ENCODE measurements at places on chromosomes 12 and 14.

DNA sequence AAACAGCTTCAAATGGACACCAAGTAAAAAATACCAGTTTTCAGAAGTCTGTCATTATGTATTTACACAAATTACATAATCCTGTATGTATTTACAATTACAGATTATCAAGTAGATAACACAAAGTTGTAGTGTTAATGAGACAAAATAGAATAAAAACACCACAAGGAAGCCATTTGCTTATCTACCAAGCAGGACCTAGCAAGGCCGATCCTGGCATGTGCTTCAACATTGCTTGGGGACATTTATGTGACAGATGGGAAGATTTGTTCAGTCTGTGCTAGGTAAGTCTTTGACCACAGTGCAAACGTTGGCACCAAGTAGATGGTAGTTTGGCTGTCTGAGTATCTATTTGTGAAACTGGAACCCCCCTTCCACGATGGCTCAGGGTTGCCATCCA, 35.8 kb downstream of the BCAT1 start:
- no peak for DNase-seq

DNA sequence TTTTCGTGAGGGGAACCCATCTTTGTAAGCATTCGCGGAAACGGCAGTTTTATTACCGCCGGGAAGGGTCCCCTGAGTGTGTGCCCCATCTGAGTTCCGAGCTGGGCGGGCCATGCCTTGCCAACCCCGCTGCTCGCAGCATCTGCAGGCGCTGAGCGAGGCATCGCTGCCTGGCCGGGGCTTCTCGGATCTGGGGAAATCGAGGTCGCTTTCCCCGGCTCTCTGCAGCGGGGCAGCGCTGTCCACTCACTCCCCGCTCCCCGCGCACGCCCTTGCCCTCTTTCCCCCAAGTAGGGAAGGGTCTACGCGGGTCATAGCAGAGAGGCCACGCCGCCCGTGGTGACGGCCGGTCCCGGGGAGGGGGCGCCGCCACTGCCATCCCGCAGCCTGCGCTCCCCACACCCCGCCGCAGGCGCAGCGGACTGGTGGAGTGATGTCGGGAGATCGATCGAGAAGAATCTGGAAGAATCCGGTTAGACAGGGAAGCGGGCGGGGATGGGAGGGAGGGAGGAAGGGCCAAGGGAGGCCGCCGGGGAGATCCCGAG, 507 bp upstream of the FKBP4 start:
- peak; percentile 27 for DNase-seq

GRCh38 chr12:59643550-59643949, 47.7 kb downstream of the SLC16A7 start:
- no peak for DNase-seq

GRCh38 chr14:73833530-73834260, 17.9 kb upstream of the PTGR2 start:
- no peak for DNase-seq

DNA sequence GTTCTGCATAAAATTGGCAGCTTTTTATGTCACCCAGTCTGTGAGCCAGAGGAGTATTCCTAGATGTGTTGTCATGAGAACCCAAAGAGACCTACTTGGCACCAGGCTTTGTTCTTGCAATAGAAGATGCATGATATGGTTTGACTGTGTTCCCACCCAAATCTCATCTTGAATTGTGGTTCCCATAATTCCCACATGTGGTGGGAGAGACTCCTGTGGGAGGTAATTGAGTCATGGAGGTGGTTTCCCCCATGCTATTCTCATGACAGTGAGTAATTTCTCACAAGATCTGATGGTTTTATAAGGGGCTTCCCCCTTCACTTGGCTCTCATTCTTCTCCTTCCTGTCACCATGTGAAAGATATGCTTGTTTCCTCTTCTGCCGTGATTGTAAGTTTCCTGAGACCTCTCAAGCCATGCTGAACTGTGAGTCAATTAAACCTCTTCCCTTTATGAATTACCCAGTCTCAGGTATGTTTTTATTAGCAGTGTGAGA, 572.0 kb upstream of the ATP2B1 start:
- peak; percentile 25 for DNase-seq

- DNase-seq: no peak
These were observed 229.8 kb downstream of the RASSF9 start for GRCh38 chr12:85606455-85606854.

DNA sequence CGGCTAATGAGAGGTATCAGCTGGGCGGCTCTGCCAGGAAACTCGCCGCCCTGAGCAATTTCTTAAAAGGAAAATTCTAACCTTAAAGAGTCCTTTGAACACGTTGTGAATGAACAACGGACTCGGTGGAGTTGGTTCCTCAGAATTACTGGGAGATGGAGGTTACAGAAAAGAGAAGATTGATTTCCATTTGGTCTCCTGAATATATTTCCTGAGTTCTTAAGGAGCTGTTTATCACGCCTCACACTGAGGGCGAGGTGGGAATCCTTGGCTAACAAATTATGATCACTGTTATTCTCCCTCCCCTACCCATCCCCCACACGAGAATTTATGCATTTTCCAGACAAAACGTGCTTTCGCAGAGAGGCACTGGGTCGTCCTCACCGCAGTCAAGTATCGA, 194.5 kb upstream of the C14orf180 start:
- no peak for DNase-seq

GRCh38 chr12:132404951-132405741, 75.8 kb upstream of the GALNT9 start:
- no peak for DNase-seq

DNA sequence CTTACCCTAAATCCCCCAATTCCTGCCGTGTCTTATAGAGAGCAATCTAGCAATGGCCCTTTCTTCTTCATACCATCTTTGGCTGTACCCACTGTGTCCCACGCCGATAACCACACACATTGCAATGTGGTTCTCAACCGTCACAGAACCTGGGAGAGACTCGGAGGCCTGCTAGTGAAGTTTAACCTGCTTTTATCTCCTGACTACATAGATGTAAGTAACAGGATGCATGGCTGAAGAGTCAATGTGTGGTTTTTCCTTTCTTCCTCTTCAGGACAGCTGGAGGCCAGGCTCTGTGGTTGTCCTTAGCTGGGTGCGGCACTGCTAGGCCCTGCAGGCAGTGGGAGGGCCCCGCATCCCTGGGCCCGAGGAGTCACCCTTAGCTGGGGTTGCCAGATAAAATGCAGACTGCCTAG, 51.3 kb downstream of the ZNF664 start:
- DNase-seq: no peak

DNA sequence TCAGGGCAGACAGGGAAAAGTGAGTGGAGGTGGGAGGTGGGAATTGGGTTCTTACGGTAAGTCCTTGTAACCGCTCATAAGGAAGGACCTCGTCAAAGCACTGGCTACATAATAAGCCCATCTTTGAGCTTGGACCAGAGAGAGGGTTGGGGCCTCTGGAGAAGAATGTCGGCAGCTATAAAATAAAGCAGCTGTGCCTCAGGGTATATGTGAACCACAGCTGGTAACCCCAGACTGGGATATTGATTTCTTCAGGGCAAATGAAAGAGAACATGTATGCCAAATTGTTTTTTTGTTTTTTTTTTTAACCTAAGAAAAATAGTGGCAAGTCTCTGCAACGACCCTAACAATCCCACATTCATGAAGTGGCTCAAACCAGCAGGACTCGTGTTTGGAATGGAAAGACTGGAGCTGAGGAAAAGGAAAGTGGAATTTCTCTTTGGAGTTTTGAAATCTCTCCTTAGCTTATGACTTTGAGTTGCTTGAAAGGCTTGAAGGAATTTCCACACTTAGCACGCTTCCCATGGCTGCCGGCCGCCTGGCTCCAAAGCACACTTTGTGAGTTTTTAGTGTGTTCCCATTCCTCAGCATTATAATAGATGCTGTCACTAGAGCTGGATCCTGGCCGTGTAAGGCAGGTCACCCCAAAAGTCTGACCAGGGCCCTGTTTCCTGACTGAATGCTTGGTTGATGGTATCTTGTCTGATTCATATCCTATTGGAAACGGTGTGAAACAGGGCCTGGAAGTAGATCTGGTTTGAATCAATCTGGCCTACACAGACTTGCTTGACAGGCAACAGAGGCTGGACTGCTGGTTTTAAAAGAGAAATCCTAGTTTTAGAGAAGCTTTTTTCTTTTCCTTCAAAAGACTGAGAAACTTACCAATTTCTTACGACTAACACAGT, 244.7 kb downstream of the MSRB3 start:
- no peak for DNase-seq

DNA sequence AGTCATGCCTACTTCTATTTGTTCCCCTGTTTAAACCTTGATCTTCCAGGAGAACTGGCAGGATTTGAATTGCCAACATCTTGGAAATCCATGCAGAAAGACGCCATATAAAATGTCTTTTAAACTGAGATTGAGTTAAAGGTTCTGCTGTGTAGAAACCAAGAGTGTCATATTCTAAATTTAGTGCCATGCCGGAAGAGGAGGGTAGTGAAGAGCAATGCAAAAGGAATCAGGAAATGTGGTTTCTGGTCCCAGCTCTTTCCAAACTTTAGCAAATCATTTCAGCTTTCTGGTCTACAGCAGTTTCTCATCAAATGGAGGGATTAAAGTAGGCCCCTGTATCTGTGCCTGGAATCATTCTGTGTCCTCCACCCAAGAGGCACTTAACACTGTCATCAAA, 85.7 kb downstream of the BTG1 start:
- DNase-seq: no peak

DNA sequence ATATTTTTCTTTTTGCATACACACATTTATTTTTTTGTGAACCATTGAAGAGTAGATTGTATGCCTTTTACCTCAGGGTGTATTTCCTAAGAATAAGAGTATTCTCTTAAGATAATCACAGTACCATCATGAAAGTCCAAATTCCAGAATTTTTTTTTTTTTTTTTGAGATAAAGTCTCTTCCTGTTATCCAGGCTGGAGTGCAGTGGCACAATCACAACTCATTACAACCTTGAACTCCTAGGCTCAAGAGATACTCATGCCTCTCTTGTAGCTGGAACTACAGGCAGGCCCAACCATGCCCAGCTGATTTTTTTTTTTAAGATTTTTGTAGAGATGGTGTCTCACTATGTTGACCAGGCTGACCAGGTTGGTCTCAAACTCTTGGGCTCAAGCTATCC, 10.9 kb downstream of the FRS2 start:
- DNase-seq: no peak

- DNase-seq: no peak
These were observed 429.9 kb downstream of the NELL2 start for GRCh38 chr12:44446181-44446580.

- no peak for DNase-seq
These were observed 8.2 kb downstream of the NOC4L start for GRCh38 chr12:132152411-132152821.

- peak; percentile 36 for DNase-seq
These were observed 1.3 kb upstream of the RASSF3 start for GRCh38 chr12:64608901-64609535.

- DNase-seq: no peak
These were observed 11.0 kb downstream of the ITPR2 start for GRCh38 chr12:26822026-26822425.

GRCh38 chr12:54549774-54550451, 512 bp downstream of the PDE1B start:
- DNase-seq: peak; percentile 24

- DNase-seq: no peak
These were observed 669.0 kb upstream of the FOXG1 start for GRCh38 chr14:28097585-28097984.

GRCh38 chr12:123105211-123105826, 45.6 kb downstream of the PITPNM2 start:
- no peak for DNase-seq

DNA sequence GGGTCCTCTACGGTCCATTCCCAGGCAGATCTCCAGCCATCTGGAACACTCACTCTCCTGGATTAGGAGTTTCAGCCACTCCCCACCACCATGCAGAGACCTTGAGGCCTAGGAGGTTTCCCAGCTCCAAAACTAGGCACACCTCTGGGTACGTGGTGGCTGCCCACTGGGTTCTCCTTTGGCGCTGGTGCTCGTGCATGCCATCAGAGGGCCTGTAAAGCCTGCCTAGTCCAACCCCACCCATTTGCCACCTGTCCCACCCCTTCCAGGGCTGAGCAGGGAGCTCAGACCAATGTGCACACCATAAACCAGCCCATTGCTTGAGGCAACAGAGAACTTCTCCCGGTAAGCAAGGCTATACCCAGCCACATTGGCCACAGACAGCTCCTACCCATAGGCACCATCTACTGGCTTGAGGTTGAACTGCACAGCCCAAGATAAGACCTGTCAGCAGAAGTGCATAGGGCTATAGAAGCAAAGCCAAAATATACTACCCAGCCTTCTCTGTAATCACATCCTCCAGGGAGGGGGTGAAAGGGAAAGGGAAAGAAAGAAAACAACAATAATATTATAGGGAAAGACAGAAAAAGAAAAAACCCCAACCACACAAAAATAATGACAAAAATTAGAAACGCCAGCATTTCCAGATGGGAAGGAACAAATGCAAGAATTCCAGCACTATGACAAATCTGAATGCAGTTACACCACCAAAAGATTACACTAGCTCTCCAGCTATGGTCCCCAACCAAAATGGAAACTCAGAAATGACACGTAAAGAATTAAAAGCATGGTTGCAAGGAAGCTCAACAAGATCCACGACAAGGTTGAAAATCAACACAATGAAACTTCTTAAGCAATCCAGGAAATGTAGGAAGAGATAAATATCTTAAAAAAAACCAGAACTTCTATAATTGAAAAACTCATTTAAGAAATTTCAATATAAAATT, 111.9 kb upstream of the CCDC175 start:
- DNase-seq: peak; percentile 38

GRCh38 chr12:48995086-48995879, 3.9 kb downstream of the DDN start:
- peak; percentile 69 for DNase-seq

GRCh38 chr14:60512126-60512525, 3.2 kb downstream of the SIX6 start:
- DNase-seq: no peak

- peak; percentile 53 for DNase-seq
These were observed 33.4 kb upstream of the SYNDIG1L start for GRCh38 chr14:74459289-74459946.

- no peak for DNase-seq
These were observed 133.8 kb downstream of the BCAT1 start for GRCh38 chr12:24815114-24815423.

- peak; percentile 10 for DNase-seq
These were observed 851 bp downstream of the YLPM1 start for GRCh38 chr14:74763803-74764531.

DNA sequence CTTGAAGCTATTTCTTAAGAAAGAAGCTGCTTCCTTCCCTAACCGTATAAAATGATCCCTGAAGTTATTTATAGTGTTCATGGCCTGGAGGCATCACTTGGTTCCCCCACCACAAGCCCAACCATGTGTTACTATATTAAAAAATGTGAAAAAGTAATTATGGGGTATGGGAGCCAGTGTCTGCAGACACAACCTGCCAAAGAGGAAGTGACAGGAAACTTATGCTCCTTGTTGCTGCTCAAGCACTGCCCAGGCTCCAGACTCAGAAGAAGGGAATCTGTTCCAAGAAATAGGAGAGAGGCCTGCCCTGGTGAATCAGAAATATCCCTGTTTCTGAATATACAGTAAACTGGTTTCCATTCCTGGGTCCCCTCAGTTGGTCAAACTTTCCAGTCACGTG, 217.2 kb upstream of the BMP4 start:
- DNase-seq: no peak

GRCh38 chr12:6632026-6632983, 3.5 kb downstream of the LPAR5 start:
- DNase-seq: peak; percentile 49

GRCh38 chr12:55823419-55823818, 5.6 kb downstream of the ORMDL2 start:
- no peak for DNase-seq
